Adrenal gland (tissue), 19 donors: ENCODE measurements at places on chromosomes 5 and 9. TPM values are rescaled to one million over a fixed set of nuclear protein-coding genes. Genes with fewer than 3 reads are reported as not detected.

The DDX4 gene
- not detected for total RNA-seq

DNA sequence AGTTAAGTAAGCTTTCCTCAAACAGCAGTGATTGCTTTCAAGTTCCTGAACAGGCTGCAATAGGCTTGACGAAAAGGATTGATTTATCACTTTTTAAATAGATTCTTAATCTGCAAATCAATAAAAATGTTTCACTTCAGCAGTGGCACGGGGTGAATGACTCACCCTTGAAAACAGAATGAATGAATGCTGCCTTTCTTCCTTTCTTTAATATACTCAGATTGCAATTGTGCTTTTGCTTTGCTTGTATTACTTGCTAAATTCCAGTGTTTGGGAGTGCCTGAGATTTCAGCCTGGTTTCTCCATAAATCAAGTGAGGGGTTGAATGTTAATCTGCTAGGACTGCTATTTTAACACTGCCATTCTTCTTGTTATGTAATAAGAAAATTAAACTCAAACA is 1293.8 kb downstream of the PTPRD start:
- no peaks in the 10 kb centered on the region for H3K4me1 ChIP-seq
- H3K36me3 ChIP-seq: no peaks in the 10 kb centered on the region
- no peaks in the 10 kb centered on the region for H3K27me3 ChIP-seq

DNA sequence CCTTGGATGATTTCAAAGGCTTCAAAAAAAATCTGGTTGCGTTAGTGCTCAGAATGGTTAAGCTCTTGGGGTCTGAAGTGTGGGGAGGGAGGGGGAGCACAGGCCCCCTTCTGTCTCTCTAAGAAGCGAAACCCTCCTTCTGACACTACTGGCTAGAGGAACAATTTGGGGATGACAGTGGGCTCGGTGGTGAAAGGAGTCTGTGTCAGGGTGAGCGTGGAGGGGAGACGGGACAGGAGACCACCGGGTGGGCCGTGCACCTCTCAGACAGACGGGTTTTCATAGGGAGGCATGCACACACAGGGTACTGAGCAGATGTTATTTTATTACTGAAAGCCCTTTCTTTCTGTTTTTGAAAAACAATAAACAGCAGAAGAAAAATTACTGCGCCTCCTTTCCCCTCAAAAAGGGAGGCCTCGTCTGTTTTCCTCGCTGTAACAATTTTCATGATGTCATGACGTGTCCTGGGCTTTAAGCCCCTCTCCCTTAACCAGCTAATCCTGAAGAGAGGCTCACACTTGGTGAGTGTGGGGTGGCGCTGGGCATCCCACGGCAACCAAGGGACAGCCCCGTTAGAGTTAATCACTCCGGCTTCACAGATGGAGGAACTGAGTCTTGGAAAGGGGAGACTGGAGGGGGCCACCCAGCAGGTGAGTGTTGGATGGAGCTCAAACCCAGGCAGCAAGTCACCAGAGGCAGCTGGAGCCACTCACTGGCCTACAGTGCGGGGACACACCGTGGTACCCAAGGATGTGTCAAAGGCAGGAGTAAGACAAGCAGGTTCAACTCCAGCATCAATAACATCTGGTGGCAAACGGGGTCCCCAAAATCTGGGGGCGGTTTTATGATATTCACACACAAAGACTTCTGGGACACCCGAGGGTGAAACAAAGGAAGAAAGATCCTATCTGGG is 53.4 kb downstream of the PTCH1 start:
- H3K36me3 ChIP-seq: peaks cover 24% of the 10 kb centered on the region
- peaks cover 27% of the 10 kb centered on the region for H3K4me1 ChIP-seq
- H3K4me3 ChIP-seq: no peak overlapping the region

The NEURL1B gene
- 76.8 TPM for total RNA-seq

The NUTM2G gene
- not detected for total RNA-seq

The GRM6 gene
- total RNA-seq: not detected

DNA sequence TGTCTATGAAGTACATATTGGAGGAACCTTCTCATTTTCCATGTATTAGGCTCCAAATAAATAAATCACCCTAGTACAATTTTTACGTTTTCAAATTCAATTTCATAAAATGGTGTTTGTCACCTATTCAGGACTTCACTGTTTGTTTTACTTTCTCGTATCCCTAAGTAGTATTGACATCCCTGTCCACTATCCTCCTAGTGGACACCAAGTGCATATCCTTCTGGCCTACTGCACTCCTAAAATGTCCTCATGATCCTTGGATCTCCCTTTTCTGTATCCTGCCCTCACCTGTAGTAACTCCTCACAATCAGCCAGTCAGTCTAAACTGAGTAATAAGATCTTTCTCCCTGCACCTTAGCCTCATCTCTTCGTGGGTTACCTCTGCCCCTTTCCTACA is 539.9 kb downstream of the DMRTA1 start:
- H3K27me3 ChIP-seq: no peaks in the 10 kb centered on the region
- H3K27ac ChIP-seq: no peak overlapping the region
- no peaks in the 10 kb centered on the region for H3K36me3 ChIP-seq
- H3K4me1 ChIP-seq: no peaks in the 10 kb centered on the region

GRCh38 chr9:71094708-71095251 is 26.6 kb downstream of the TRPM3 start:
- no peak overlapping the region for H3K27ac ChIP-seq
- no peaks in the 10 kb centered on the region for H3K27me3 ChIP-seq
- no peak overlapping the region for H3K4me3 ChIP-seq

- no peak overlapping the region for H3K4me3 ChIP-seq
- peaks cover 40% of the 10 kb centered on the region for H3K36me3 ChIP-seq
- no peaks in the 10 kb centered on the region for H3K27me3 ChIP-seq
- H3K4me1 ChIP-seq: peaks cover 23% of the 10 kb centered on the region
- DNase-seq: no peak
Measured at GRCh38 chr9:136941231-136942111, 3.1 kb downstream of the FBXW5 start.

The ZBTB34 gene
- 7.5 TPM for total RNA-seq

DNA sequence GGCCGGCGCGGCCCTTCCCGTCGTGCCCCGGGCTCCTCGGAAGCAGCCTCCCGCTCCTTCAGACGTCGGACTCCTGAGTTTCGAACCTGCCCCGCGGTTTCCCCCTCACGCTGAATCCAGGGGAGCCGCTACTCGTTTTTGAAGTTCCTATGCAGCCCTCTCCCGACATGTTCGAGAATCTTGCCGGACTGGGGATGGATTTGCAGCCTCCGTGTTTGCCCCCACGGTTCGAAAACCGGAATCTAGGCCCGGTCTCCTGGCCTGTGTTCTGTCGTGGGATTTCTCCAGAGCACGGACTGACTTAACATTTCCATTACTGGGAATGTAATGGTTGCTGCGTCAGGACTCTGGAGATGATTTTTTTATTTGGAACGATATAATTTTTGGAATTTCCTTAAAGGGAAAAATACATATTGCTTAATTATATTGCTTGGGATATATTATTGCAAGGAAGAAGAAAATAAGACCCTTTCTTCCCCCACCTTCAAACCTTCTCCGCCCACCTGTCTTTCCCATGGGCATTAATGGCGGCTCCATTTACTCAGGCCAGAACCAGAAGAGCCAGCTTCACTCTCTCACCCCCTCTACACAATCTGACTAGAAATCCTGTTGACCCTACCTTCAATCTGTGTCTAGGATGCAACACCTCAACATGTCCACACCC is 8.5 kb upstream of the MGAT1 start:
- H3K36me3 ChIP-seq: no peaks in the 10 kb centered on the region
- peak overlapping the region; percentile 66 for H3K4me3 ChIP-seq
- H3K27me3 ChIP-seq: no peaks in the 10 kb centered on the region

The TNFSF8 gene
- 3.3 TPM for total RNA-seq
